ENCODE measurements at places on chromosomes 6 and 20.

- DNase-seq, result no peak
Measured at GRCh38 chr6:138537106-138537505, 37.8 kb upstream of the NHSL1 start.

DNA sequence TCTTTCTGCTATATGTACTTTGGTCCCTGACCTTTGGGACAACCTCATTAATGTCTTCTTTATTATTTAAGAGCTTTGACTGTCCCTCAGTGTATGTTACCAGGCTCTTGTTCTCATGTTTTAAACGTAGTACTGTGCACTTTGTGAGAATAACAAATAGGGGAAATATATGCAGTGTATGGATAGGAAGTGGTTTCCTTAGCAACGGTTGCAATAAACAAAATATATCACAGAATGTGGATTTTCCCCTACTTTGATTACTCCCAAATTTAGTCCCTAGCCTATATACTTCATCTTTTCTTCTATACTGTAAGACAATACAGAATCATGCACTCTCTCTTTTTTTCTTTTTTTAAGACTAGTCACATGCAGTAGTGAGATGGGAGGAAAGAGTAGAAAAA lies 123.8 kb upstream of the AKIRIN2 start:
- DNase-seq, result no peak

GRCh38 chr6:80618953-80619352 lies 512.5 kb downstream of the BCKDHB start:
- DNase-seq, result no peak

DNA sequence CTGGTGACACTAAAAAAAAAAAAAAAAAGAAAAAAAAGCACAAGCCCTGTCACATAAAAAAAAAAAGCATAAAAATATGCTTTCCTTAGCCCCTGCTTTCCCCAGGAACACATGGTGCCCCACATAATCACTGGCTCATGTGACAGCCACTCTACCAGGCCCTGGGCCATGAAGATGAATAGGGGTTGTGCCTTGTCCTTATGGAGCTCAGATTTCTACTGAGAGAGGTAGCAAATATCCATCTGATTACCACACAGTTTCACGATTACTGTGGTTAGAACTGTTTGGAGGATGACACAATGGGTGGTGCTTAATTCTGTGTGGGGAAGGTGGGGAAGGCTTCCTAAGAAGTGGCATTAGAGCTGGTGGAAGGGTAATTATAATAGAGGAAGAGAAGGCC lies 9.3 kb downstream of the RAET1E start:
- DNase-seq, result no peak

- DNase-seq, result no peak
Measured at GRCh38 chr20:11646359-11646758, 271.3 kb upstream of the BTBD3 start.

DNA sequence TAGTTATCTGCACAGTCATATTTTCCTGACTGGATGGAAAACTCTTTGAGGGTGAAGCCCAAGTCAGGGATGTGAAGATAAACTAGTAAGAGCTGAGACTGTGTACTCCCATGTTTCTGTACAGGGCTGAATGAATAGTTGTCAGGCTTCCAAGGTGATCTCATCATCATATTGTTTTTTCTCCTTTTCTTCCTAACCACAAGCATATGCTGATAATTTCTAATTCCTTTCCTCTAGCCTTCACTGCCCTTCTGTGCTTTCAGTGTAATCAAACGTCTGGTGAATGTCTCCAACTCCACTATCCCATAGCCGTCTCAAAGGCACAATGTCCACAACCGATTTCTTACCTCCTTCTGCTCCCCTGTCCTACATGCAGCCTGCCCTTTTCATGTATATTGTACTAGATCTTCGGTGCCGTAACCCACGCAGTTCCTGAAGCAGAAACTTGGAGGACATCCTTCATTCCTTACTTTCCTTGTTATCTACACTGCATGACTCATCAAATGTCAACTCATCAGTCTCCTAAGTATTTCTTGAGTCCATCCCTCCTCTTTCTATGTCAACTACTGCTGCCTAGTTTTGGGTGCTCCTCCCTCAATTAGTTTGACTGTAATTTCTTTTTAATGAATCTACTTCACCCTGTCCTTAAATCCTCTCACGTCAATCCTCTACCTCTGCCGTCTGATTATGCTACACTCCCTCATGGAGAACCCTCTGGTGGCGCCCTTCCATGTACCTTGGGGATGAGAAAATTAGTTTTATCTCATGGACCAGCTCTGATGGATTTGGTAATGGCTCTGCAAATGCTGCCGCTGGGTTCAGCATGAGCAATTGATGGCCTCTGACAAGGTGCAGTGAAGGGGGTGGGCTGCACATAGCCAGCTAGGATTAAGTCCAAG lies 21.9 kb downstream of the NCOA7 start:
- DNase-seq, result no peak

- DNase-seq, result no peak
Measured at GRCh38 chr6:153941768-153942167, 97.3 kb upstream of the OPRM1 start.

DNA sequence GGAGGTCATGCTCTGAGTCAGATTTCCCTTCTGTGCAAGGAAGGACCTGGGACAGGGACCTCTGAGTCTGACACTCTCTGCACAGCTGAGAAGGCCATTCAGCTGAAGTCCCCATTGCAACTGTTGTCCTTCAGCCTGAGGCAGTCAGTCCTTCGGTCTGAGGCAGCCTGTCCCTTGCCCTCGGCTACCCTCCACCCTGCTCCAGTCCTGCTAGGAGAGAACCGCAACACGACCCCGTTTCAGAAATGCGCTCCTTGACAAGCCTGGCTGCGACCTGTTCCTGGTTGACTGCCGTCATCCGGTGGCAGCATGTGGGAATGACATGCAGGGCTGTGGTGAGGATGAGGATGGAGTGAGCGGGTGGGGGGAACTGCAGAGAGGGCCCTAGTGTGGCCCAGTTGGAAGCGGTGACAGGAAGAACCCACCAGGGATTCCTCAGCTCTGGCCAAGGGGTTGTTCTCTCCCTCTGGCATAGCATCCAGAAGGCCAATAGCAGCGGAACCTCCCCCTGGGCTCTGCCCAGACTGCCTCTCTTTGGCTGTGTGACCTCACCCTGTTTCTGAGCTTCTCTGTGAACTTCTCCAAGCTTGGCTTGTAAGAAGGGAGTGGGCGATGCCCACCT lies 40.3 kb upstream of the ANGPT4 start:
- DNase-seq, result peak; percentile 47

- DNase-seq, result no peak
Measured at GRCh38 chr6:34059136-34059731, 86.7 kb downstream of the GRM4 start.

GRCh38 chr6:57262901-57263694 lies 41.0 kb upstream of the RAB23 start:
- DNase-seq, result no peak

- DNase-seq, result peak; percentile 70
Measured at GRCh38 chr20:50190251-50191064, at the start of gene CEBPB. Gene CEBPB, plus strand, starts transcription at chr20:50190830. Its CDS starts 204 bp downstream, at chr20:50191034.

GRCh38 chr20:49452011-49452482 lies 30.4 kb downstream of the KCNB1 start:
- DNase-seq, result no peak

DNA sequence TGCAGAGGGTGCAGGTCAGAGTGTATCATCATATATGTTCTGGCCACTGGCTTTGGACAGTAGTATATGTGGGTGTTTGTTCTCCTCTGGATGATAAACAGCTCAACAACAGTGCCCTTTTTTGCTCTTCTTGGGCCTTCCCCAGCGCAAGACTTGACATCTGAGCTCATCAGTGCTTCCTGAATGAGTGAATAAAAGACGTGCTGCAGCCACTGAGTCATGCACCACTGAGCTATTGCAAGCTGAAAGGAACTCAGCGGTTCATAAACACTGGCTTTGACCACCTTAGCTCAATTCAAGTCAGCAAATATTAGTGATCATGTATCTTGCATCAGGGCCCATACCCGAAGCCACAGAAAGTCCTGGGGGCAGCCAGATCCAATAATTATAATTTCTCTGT lies 105.3 kb upstream of the KCNG1 start:
- DNase-seq, result no peak

DNA sequence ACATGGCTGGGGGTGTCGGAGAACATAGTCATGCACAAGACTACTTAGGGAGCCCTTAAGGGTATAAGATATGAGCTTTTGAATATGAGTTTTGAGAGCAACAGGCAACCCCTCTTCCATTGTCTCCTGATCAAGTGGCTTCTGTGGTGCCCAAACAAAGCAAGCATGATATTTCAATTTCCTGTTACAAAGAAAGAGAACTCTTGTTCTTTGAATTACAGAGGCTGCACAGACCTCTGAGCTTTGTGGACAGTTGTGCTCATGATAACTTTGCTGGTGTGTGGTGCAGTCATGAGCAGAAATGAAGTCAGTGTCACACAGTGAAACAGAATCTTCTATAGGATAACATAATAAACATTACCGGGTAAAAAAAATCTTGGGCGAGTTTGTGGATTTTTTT lies 66.8 kb upstream of the THEMIS start:
- DNase-seq, result no peak

- no peak for DNase-seq
Measured at GRCh38 chr6:35177157-35177556, 36.0 kb upstream of the TCP11 start.

All from NCI-H1417 (cell line).